ENCODE measurements at places on chromosomes 11 and 22.

GRCh38 chr22:20589614-20590476, 82.4 kb downstream of the MED15 start:
- no peak for DNase-seq

GRCh38 chr11:67230886-67231285, 35.4 kb upstream of the GRK2 start:
- DNase-seq = no peak

DNA sequence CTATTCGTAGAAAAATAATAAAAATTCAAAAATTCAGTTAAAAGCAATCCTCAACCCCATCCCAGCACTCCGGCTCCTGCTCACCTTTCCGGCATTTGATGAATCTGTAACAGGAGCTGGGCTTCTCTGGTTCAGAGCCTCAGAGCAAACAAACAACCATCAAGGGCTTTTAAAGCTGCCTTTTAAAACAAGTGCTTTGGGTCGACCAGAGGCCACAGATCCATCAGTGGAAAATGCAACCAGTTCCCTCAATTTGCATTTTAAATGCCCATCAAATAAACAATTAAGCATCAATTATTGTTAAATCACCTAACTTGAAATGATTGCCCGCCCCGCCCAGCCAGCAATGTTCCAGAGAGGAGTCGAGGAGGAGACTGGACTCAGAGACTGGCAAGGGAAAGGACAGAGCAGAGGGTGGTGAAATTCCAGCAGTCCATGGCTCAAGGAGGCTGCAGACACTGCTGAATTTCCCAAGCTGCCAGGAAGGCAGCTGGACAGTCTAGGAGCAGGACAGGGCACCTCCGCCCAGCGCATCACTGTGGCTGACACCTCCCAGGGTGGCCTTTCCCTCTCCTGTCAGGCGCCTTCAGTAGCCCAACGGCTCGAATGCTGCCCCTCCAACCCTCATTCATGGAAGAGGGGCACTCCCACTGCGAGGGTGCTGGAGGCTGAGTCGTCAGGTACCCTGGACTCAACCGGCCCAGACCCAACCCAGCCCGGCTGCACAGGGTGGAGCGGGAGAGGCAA, 7.5 kb downstream of the FXYD6 start:
- DNase-seq = no peak

GRCh38 chr22:22955276-22955798, 67.7 kb downstream of the IGLL5 start:
- no peak for DNase-seq

DNA sequence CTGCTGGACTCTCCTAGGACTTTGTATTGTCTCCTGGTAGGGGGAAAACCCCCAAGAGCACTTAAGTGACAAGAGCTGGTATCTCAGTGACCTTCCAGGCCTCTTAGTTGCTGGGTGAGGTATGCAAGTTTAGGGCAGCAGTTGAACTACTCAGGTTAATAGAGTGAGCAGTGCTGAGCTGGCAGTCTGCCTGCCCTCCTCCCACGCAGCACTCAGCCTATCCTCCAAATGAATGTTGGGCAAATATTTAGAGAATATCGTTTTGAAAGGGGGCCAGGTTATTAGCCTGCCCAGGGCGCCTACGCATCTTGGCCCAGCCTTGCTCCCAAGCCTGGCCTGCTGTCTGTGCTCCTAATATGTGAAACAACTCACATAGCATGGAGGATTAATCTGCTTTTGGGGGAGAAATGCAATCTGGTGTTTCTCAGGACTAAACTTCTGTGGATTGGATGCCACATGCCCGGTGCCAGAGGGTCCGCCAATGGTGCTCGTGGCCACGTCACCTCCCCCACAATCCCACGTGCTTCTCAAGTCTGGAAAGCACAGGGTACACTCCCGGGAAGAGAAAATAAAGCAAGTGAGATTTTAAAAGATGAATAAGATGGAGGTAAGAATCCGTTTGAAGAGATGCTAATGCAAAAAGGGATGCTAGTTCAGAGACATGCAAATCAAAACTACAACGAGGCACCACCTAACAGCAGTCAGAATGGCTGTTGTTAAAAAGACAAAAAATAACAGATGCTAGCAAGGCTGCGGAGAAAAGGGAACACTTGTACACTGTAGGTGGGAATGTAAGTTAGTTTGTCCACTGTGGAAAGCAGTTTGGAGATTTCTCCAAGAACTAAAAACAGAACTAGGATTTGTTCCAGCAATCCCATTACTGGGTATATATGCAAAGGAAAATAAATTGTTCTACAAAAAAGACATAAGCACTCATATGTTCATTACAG, 67.7 kb downstream of the SPON1 start:
- no peak for DNase-seq

- DNase-seq = no peak
Measured at GRCh38 chr11:10222399-10222798, 71.6 kb downstream of the SBF2 start.

DNA sequence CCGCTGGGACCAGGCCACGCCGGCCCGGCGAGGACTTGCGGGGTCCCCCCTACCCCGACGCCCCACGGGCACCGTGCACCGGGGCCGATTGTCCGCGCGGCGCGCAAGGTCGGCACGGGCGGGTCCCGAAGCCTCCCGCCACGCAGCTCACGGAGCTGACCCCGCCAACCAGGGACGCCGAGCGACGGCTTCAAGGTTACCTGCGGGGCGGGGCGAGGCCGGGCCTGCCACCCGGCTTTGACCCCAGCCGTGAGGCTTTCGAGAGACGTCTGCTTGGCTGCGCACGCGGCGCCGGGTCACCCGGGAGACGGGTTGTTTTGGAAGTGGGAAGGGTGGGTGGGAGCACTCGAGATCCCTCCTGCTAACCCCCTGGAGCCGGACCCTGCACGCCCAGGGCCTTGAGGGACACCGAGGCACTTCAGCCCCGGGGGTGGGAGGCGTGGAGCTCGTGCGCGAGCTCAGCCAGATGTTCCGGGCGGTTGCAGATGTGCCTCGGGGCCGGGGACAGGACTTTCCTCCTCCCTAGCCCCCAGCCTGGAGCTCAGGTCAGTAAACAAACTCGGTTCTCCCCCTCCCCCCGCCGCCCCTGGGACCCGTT, 3.2 kb upstream of the WNT11 start:
- no peak for DNase-seq

Data from T-helper 2 cell (primary cell).